ENCODE measurements at places on chromosomes 11 and 22.

- DNase-seq = no peak
These were observed 106.7 kb downstream of the APIP start for GRCh38 chr11:34809191-34810106.

DNA sequence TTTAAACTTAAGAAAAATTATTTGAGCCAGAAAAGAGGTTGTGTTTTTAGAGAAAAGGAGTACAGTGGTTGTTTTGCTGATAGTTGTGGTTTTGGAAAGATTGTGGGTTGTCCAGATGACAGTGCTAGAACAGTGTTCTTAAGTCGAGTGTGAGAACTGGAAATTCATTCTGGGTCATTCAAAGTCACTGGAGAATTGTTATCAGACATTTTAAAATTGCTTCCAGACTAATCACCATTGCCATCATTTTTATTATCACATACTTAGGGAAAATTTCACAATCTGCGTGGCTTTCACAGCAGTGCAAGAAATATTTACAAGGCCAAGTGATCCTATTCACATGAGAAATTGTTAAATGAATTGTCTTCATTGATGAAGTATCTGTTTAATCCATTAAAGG lies 242.2 kb upstream of the DDI1 start:
- no peak for DNase-seq

- DNase-seq = peak; percentile 12
These were observed 101.2 kb downstream of the BCR start for GRCh38 chr22:23281406-23282088.

- no peak for DNase-seq
These were observed 23.2 kb downstream of the MS4A4A start for GRCh38 chr11:60303661-60304060.

DNA sequence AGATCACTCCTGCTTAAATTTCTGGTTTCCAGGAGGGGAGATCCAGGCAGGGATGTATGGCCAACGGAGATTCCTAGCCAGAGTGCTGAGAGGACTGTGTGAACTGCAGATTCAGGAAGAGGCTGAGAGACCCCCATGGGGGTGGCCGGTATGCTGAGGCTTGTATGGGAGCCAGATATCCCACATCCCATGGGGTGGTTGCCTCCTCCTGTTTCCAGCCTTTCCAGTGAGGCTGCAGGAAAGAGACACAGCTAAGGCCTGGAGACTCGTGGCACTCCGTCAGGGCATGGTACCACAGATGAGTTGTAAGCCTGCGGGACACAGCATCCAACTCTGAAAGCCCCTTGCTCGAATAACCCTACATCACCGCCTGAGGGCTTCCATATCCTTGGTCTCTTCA lies 1.4 kb upstream of the MYOD1 start:
- no peak for DNase-seq

DNA sequence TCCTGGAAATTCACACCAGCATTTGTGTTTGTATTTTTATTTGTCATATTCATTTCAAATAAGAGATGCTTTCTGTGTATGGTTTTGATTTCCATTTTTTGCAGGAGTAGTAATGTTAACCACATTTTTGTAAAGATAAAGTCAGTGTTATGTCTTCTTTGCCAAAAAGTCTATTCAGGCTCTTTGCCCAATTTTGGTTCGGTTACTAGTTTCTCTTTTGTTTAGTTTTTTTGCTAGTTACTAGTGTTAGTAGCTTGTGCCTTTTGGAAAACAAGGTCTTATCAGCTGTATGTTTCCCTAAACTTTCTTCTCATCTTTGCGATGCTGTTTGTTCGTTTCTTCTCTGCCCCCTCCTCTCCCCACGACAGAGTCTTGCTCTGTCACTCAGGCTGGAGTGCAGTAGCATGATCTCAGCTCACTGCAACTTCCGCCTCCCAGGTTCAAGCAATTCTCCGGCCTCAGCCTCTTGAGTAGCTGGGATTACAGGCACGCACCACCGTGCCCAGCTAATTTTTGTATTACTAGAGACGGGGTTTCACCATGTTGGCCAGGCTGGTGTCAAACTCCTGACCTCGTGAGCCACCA lies 112.3 kb upstream of the GRK3 start:
- no peak for DNase-seq

GRCh38 chr22:28015676-28016601 lies 96.9 kb upstream of the PITPNB start:
- no peak for DNase-seq

DNA sequence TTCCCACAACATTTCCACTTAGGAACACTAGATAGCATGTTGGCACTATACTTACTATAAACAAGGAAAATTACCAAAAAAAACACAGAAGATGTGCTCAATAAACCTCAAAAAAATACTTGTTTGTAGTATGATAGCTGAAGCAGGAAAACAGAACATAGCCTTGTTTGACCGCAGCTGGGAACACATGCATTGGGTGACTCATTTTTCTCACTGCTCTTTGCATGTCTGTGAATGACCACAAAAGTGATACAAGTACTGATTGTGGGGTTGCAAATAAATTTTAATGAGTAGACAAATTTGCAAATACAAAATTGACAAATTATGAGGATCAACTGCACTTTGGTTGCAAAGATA lies 22.8 kb upstream of the GUCY1A2 start:
- no peak for DNase-seq

DNA sequence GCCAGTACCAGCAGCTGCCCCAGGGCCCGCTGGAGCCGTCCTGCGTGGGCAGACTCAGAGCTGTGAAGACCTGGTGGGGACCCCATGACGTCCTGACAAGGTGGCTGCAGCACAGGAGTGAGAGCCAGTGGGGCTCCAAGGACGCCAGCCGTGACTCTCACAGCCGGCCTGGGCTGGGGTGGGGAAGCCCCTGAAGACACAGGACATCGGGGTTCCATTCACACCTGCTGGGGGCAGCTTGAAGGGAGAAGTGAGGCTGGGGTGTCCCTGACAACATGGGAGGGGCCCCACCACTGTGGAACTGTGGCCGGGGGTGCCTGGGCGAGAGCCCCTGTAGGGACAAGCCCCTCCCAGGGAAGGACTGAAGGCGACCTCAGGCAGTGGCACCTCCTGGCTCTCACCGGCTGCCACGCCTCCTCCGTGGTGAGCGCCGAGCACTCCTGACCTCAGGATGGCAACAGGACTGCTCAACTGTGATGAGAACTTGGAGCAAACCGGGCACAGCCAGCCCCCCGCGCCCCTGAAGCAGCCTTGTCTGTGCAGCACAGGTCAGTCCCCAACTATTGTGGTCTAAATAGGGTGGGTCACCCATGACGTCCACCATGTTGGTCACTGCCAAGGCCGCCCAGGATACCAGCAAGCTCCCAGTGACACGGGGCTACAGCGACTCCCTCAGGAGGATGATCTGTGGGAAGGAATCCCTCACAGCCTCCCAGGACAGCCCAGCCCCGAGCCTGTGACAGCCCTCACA lies 22.7 kb upstream of the IL17REL start:
- no peak for DNase-seq

DNA sequence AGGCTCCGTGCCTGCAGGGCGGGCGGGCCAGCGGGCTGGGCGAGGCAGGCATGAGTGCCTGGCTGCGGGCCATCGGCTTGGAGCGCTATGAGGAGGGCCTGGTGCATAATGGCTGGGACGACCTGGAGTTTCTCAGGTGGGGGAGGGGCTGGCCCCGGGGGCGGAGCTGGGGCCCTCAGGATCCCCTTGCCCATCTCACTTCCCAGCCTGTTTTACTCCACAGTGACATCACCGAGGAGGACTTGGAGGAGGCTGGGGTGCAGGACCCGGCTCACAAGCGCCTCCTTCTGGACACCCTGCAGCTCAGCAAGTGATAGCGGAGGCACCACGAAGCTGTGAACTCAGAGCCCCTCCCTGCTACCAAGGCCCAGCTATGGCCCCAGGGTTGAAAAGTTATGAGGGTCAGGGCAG lies 5.9 kb downstream of the PHOX2A start:
- peak; percentile 19 for DNase-seq

DNA sequence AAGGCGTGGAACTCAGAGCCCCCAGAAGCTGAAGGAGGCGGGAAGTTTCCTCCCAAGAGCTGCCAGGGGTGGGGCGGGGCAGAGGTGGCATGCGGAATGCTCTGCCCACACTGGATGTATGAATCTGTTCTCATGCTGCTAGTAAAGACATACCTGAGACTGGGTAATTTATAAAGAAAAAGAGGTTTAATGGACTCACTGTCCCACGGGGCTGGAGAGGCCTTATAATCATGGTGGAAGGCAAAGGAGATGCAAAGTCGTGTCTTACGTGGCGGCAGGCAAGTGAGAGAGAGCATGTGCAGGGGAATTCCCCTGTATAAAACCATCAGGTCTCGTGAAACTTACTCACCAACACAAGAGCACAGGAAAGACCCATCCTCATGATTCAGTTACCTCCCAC lies 57.6 kb downstream of the SMIM38 start:
- no peak for DNase-seq
